ENCODE measurements at places on chromosomes 4 and X. TPM values are rescaled to one million over a fixed set of nuclear protein-coding genes. Genes with fewer than 3 reads are reported as not detected.

Gene ZNF518B
- 107 TPM for total RNA-seq

Gene TMEM47
- 42.4 TPM for total RNA-seq

Gene PABPC1L2A
- total RNA-seq, result 1.6 TPM

Gene CTAG2
- total RNA-seq, result not detected

Gene SLC9A6
- total RNA-seq, result 160 TPM

Gene TCEAL9
- 27.7 TPM for total RNA-seq

Gene EGF
- total RNA-seq, result under 0.01 TPM

Measured in frontal cortex (tissue), 4 donors.